ENCODE measurements at places on chromosomes 5 and 9.

- DNase-seq = no peak
Observed at GRCh38 chr5:124134941-124135340, 611.5 kb downstream of the ZNF608 start.

GRCh38 chr5:40717281-40717680 lies 37.6 kb downstream of the PTGER4 start:
- no peak for DNase-seq

DNA sequence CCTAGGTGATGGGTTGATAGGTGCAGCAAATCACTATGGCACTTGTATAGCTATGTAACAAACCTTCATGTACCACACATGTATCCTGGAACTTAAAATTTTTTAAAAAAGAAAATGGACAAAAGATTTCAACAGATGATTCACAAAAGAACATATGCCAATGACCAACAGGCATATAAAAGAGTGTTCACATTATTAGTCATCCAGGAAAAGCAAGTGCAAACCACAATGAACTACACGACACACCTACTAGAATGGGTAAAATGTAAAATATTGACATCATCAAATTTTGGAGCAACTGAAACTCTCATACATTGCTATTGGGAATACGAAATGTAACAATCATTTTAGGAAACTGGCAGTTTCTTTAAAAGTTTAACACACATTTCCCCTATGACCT lies 109.9 kb downstream of the YIPF5 start:
- no peak for DNase-seq

- no peak for DNase-seq
Observed at GRCh38 chr9:13529321-13530104, 250.0 kb upstream of the MPDZ start.
